PC-3 (cell line): ENCODE measurements at places on chromosomes 3 and 15. TPM values are rescaled to one million over a fixed set of nuclear protein-coding genes. Genes with fewer than 3 reads are reported as not detected.

DNA sequence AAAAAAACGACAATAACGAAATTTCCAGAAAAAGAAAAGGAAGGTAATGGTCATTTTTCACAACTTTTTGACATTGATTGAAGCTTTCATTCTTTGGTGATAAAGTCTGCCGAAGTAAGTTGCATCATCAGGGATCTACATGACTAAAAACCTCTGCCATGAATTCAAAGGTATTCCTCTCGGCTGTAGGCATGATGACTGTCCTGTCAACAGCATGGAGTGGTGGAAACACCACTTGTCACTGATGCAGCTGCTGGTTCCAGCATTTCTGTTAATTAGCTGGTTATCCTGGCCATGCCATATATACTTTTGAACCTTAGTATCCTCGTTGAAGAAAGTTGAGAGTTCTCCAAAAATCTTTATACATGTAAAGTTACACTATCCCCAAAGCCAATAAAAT lies 859.0 kb upstream of the ARPP21 start:
- DNase-seq = no peak

GRCh38 chr3:51539291-51539941 lies 897 bp downstream of the RAD54L2 start:
- peak; percentile 50 for DNase-seq

The SLC9C1 gene
- total RNA-seq = not detected in 2 replicates

DNA sequence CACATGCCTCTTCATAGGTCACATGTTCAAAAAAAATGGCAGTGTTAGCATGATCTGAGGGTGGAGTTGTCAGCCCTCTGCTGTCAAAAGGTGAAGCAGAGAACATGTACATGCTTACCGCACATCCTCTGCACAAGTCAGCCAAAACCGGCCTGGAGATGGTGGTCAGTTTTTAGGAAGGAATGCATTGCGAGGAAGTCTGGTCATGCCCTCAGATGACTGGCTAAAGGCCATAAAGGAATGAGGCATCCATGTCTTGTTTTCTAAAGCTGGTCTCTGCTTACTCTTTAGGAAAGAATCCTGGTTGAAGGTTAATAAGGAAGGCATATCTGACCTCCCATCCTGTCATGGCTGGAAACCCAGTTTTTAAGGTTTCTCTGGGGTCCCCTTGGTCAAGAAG lies 292.0 kb upstream of the CCDC54 start:
- DNase-seq = no peak

- peak; percentile 81 for DNase-seq
These were observed 1.4 kb downstream of the PFN2 start for GRCh38 chr3:149969110-149969939.

GRCh38 chr3:195155570-195156241 lies 115.3 kb downstream of the XXYLT1 start:
- no peak for DNase-seq

DNA sequence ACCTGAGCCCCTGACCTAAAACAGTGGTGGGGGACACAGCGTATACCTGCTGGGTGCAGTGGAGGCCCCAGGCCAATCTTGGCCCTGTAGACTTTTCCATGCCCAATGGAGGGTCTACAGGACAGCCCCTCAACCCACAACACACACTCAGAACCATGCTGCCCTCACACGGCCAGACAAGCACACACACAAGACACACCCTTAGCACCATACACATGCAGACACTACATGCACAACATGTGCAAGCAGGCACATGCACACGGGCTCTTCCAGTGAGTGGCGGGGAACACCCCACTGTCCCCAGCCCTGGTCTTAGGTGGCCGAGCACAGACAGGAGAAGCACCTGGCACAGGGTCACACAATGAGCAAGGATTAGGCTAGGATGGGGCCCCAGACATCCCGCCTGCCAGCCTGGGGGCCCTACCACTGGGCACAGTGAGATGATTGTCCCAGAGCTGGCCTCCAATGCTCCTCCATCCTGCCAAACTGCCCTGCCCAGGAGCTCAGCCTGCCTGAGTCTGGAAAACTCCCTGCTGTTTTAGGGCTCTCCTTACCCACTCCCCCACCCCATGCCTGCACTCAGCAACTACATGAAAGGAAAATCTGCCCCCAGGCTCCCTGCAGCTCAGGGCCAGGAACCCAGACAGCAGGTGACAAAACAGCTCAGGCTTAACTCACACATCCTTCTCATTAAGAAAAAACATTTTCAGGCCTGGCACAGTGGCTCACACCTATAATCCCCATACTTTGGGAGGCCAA lies 15.8 kb downstream of the IQSEC1 start:
- no peak for DNase-seq

- DNase-seq = no peak
These were observed 63.6 kb upstream of the RPL32 start for GRCh38 chr3:12904951-12905315.

GRCh38 chr3:134600685-134601463 lies 49.9 kb downstream of the KY start:
- DNase-seq = peak; percentile 67

DNA sequence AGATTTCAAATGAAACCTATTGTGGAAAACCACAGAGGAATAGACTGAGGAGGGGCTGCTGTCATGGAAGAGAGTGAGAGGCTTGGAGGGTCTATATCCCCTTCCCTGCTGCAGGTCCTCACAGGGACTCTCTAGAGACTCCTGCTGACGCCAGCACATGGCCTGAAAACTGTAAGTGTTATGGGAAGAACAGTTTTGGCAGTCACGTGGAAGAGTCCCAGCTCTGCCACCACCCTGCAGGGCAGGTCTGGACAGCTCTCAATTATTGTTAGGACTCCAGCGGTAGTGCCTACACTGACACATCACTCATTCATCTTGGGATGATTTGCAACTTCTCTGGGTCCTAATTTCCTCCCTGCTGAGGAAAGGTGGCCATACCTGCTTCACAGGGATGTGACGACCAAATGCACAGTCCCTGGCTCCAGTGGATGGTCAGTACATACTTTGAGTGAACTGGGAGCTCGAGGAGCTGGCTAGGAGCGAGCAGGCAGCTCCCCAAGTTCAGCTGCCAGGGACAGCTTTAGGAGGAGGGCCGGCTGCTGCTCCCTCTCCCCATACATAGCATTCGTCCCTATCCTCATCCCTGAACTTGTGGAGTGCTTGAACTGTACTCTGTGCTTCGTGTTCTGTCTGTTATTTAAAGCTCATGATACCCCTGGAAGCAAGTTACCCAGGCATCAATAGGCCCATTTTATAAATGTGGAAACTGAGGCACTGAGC lies 49.2 kb downstream of the CTXND1 start:
- DNase-seq = peak; percentile 45

- no peak for DNase-seq
These were observed 68.9 kb upstream of the NR2F2 start for GRCh38 chr15:96261575-96262034.

GRCh38 chr3:72475258-72476138 lies 372.7 kb downstream of the SHQ1 start:
- no peak for DNase-seq

DNA sequence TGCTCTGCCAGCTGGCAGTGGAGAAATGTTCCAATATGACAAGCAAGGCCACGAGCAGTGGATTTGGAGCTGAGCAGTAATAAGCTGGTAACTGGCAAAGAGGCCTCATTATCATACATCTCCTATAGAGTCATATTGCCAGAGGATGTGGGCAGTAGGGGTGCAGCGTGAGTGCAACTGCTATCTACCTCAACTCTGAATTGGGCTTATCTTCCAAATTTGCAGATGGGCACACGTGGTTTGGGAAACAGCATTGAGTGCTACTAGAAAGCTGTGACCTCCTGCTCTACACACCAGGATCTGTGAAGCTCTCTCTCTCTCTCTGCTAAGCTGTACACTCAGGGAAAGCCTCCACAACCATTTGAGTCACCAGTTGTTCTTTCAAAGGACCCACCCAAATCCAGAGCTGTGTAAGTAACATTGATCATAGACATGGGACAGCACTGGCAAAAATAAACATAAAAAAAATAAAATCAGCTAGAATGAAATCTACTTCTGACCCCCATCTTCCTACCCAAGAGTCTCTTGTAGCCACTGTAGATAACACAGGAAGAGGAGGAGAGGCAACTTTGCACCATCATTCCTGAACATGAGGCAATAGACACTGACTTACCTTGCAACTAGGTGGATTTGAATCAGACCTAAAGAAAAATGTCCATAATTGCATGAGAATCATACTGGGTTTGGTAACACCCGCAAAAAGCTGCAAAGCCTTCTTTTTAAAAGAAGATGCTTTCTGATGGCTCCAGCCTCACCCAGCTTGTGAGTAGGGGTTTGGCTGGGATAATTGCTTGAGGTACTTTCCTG lies 82.9 kb upstream of the THBS1 start:
- DNase-seq = no peak

- DNase-seq = no peak
These were observed 117.1 kb downstream of the THSD4 start for GRCh38 chr15:71232411-71232810.

The FSIP1 gene
- 0.07 and 0.81 TPM in 2 replicates for total RNA-seq

The MYZAP gene
- total RNA-seq = 3.5 and 6.0 TPM in 2 replicates

DNA sequence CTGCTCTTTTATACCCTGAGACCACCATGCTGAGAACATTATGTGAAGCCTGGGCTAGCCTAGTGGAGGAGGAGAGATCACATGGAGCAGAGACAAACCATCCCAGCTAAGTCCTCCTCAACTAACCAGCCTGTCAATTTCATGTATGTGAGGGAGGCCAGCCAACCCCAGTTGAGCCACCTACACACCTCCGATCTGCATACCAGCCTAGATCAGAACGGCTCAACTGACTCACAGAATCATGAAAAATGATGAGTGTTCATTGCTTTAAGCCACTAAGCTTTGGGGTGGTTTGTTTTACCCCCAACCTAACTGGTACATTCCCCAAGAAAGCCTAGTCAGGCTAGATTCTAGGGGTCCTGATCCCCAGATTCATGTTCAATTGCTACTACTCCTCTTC lies 19.4 kb upstream of the CA12 start:
- DNase-seq = no peak

The RLBP1 gene
- not detected in 2 replicates for total RNA-seq

The MESP2 gene
- total RNA-seq = 1.1 and 1.3 TPM in 2 replicates

DNA sequence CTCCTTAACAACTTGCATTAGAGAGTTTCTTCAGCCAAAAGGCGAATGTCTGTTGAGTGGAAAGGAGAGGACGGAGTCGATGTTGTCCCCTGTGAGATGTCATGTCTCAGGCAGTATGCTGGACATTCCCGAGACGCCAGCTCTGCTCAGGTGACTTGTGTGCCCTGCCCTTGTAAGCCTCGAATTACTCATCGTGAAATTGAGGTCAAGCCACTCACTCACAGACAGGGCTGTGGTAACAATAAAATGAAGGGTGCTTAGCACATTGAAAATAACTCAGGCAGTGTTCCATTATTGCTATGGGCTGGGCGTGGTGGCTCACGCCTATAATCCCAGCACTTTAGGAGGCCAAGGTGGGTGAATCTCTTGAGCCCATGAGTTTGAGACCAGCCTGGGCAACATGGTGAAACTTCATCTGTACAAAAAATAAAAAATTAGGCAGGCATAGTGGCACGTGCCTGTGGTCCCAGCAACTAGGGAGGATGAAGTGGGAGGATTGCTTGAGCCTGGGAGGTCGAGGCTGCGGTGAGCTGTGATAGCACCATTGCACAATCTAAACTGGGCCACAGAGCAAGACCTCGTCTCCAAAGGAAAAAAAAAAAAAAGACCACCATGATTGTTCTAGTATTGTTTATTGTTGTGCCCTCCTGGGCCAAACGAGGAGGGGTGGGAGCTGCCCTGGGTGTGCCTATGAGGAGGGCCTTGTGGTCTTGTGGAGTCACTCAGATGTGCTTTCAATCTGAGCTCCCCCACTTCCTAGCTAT lies 214.4 kb downstream of the THSD4 start:
- DNase-seq = peak; percentile 80

The C15orf40 gene
- 10.3 and 25.8 TPM in 2 replicates for total RNA-seq

DNA sequence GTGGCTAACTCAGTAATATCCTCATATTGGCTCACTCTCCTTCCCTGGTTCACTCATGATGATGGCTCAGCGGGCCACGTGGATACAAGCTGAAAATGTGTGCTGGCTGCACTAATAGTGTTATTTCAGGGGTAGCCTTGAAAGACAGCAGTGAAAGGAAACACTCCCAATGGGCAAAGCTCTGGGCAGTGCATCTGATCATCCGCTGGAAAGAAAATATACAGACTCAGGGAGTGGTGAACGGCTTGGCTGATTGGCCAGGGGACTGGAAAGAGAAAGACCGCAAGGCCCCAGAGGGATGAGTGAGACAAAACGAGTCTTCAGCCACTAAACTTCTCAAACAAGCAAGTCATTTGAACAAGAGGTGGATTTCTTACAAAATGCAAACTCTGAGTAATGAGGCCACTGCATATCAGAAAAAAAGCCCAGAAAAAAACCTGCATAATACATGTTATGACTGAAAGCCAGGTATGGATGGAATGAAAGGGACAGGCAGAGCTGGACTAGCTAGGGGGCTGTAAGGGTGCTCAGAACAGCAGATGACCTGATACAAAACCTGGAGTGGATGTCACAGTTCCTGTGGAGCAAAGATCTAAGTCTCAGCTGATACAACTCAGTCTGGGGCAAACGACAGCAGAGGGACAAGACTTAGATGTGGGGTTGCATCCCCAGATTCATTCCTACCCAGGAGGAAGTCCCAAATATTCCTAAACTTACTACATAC lies 33.3 kb downstream of the CMTM6 start:
- peak; percentile 61 for DNase-seq

DNA sequence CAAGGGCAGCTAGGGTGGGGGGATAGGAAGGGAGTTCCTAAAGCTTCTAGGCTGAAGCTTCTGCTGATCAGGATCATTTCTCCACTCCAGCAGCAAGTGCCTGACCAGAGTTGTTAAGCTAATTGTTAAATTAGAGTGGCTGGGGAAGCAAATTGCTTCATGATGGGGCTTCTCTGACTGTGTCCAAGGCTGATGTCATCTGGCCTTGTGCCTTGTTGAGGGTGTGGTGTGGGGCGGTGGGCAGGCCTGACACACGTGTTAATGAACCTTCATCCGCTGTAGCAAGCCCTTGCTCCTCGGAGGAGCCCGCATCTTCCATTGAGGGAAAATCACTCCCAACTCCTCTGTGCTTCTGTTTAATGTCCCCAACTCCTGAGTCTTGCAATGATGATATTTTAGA lies 84.3 kb upstream of the ROPN1 start:
- DNase-seq = no peak

DNA sequence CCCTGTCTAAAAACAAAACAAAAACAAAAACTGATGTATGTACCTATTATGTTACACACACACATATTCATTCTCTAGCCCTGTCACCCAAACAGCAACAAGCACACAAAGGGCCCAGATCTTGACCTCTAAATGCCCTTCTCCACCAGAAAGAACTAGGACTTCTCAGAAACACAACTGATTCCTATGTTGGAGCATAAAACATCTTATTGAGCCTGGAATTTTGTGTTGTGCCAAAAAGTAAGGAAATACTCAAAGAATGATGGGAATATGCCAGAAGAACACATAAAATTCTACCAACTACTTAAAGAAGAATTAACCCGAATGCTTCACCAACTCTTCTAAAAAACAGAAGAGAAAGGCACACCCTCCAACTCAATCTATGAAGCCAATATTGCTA lies 66.7 kb upstream of the OCA2 start:
- DNase-seq = no peak
